ENCODE measurements at places on chromosomes 4 and X.

DNA sequence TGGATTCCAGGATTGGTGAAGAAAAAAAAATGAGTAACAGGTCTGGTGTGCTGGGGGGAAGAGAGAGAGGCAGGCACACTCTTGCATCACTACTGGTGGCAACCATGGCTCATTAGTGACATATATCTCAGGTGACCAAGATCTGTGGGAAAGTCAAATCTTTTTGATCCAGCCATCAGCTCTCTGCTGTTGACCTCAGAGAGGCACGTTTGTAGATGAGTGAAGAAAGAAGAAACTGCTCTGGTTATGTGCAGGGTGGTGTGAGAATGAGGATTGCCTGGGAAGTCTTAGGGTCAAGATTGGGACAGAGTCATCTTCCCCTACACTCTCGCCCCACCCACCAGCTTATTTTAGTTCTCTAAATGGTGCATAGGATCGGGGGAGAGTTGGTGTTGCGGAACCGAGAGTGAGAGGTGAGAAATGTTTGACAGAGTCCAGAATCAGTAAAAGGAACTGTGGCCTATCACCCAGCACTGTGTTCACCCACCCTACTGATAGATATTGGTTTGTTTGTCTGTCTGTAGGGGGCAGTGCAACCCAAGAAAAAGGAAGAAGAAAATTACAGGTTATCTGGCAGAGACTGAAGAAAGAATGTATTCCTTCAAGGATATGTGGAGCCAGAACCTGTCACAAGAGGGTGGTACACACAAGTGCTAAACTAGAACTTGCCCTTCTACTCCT is 21.9 kb downstream of the ARMCX6 start:
- DNase-seq = peak; percentile 52

DNA sequence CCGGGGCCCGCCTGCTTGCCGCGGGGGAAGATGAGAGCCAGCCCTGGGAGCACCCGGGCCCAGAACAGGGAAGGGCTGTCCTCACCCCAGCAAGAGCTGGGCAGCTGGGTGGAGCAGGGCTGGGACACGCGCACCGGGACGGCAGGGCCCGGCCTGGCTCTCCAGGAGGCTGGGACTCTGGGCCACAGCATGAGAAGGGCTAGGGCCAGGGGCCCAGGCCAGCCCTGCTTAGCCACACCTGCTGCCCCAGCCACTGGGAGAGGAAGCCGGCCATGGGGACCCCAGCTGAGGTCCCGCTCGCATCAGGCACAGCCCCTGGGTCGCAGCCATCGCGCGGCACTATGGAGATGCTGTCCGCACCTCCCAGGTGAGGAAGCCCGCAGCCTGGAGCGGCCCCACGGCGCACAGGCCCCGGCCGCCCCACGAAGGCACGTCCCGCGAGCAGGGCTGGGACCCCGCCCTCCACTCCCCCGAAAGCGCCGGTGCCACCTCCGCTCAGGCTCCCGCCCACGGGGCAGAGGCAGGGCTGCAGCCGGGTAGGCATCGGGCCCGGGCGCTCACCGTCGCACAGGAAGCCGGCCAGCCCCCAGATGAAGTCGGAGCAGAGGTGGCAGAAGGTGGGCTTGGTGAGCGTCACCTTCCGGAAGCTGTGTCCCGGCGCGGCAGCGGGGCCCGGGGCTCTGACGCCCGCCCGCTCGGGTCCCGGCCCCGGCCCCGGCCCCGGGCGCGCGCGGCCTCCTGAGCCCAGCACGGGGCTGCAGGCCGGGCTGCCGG is 531 bp downstream of the DGKQ start:
- DNase-seq = no peak

DNA sequence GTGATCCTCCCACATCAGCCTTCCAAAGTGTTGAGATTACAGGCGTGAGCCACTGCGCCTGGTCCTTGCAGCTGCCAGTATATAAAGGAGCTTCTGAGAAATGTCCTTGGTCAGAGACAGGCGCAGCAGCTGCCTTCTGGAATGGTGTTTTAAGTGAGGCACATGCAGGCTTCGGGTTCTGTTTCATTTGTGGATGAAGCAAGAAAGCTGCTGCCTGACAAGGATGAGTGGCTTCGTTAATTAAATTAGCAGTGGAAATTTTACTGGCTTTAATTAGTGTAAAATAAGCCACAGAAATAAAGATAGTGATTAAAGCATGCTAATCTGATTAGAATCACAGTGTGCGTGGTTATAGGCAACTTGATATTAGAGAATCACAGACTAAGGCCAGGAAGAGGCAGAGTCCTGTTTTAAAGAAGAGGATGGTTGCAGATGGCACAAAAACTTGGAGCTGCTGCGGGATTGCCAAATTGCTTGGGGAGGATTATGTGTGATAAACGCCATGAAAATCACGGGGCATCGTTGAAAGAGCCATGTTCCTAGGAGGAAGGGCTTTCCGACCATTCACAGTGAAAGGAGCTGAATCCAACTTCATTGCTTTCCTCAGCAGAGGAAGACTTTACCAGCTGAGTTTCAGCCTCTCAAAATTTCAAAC is 348.4 kb upstream of the FAT1 start:
- no peak for DNase-seq

DNA sequence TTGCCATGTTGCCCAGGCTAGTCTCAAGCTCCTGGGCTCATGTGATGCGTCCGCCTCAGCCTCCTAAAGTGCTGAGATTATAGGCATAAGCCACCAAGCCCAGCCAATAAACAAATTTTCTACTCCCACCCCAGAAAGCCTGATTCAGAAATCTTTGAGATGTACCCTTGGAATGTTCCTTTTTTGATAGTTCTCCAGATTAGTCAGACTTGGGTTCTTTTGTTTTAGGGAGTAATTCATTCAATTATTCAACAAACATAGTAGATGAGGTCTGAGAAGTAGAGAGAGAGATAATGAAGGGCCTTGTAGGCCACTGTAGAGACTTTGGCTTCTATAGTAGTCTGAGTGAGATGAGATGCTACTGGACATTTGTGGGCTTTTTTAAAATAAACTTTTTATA is 27.8 kb downstream of the RP2 start:
- DNase-seq = no peak

GRCh38 chrX:110036162-110037033 is 33.5 kb downstream of the TMEM164 start:
- DNase-seq = no peak

DNA sequence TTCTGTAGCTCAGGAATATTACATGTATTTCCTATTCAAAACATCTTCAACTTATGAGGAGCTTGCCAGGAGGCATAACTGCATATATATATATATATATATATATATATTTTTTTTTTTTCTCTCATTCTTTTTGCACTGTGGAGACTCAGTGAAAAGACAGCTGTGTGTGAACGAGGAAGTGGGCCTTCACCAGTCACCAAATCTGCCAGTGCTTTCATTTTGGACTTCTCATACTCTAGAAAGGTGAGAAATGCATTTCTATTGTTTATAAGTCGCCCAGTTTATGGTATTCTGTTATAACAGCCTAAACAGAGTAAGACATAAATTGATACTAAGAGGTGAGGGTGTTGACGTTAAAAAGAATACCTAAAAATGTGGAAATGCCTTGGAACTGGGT is 710.6 kb downstream of the TRAM1L1 start:
- no peak for DNase-seq

DNA sequence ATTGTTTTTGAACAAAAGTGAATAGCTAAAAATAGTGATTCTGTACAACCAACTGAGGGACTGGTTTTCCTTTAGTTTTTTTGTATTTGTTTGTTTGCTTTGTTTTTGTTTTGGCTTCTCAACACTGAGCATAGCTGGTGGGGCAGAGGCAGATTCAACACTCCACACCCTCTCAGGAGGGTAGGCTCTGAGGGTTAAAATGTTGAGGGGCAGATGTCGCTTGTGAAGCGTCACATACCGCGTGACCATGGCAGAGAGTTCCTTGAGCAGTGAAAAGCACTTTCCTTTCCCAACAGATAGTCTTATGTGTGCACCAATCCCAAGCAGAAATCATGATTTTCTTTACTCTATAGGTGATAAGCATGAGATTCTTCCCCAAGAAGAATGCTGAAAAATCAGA is 155.0 kb downstream of the PALLD start:
- DNase-seq = no peak

DNA sequence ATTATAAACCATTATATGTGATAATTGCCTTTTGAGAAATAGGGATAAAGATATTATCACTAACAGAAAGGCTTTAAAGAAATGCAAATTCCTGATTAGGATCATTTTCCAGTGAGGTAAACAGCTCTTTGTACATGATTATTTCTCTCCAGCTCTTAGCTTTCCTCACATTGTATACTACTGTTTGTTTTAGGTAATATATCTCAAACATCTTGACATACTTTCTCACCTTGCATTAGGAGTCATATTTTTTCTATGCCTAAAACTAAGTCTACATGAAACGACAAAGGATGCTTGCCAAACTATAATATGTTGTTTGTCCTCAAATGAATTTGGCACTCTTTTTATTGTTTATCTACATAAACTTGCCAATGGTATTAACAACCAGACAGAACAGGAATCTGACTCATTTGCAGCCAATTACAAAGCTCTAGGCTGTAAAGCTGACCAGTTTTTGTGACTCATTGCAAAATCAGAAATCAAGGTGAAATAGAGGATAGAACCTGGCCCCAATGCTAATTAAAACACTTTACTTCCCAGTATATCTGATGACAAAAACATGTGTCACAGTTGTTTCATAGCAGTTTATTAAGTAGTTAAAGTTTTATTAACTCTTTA is 107.0 kb downstream of the IQCM start:
- no peak for DNase-seq

- DNase-seq = no peak
Observed at GRCh38 chr4:41751449-41752061, 3.0 kb upstream of the PHOX2B start.

DNA sequence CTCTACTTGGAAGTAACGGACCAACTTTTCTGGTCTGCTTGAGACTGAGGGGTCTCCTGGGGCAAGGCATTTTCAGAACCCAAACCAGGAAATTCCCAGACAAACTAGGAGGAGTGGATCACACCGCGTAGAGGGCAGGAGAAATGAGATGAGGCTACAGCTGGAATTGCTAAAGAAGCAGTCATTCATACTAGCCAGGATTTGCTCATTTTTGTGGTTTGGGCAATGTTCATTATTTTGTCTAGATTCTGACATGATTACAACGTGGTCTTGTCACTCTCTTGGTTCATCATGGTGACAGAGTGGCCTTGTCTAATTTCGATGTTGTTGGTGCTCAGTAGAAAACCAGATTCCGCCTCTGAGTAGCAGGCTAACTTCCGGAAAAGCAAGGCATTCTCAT is 63.2 kb downstream of the BANK1 start:
- DNase-seq = no peak

DNA sequence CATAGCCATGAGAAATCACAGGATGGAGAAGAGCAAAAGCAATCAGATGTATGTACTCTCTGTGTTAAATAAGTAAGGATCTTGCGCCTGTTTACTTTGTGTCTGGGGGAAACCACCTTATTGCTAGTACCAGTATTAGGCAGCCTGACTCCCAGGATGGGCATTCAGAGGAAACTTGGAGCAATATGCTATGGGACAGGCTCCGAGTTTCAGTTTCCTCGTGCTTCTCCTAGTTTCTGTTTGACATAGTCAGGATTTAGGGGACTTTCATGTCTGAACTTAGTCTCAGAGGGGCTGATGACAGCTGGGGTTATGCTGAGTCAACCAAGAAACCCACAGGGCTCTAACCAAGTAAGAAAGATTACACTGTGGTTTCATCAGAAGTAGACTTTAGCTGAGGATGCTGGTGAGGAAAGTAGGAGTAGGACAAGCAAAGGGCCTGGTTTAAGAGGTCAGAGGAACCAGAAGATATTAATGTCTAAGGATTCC is 13.5 kb downstream of the NSUN7 start:
- DNase-seq = no peak

GRCh38 chrX:49291615-49292337 is 11.7 kb upstream of the GAGE10 start:
- DNase-seq = peak; percentile 33

DNA sequence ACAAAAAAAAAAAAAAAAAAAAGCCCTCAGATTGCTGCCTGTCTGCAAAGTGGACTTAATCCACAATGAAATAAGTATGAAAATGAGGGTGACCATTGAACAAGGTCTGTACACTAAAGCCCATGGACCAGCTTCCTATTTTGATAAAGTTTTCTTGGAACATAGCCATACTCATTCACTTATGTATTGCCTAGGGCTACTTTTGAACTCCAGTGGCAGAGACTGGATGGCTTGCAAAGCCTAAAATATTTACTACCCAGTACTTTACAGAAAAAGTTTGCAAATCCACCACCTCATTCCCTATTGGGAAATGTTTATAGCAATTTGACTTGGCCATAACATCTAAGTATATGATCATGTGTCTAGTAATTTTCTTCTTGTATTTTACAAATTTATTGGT is 481.7 kb downstream of the NAF1 start:
- no peak for DNase-seq

DNA sequence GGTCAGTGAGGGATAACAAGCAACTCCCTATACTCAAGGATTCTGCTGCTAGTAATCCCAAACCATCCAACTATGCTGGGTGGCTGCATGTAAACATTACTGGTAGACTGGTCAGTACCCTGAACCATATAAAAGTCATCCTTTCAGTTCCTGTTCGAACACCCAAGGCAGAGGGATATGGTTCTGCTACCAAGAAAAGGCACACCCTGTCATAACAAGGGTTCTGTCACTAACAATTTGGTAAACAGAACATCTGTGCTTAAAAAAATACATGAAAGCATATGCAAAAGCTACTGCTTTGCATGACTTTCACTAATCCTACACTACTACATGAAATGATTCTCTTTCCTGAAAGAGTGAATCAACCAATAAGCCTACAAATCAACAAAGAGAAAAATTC is 76.8 kb upstream of the MCF2 start:
- no peak for DNase-seq

GRCh38 chr4:150584111-150584915 is 2.4 kb downstream of the MAB21L2 start:
- no peak for DNase-seq

DNA sequence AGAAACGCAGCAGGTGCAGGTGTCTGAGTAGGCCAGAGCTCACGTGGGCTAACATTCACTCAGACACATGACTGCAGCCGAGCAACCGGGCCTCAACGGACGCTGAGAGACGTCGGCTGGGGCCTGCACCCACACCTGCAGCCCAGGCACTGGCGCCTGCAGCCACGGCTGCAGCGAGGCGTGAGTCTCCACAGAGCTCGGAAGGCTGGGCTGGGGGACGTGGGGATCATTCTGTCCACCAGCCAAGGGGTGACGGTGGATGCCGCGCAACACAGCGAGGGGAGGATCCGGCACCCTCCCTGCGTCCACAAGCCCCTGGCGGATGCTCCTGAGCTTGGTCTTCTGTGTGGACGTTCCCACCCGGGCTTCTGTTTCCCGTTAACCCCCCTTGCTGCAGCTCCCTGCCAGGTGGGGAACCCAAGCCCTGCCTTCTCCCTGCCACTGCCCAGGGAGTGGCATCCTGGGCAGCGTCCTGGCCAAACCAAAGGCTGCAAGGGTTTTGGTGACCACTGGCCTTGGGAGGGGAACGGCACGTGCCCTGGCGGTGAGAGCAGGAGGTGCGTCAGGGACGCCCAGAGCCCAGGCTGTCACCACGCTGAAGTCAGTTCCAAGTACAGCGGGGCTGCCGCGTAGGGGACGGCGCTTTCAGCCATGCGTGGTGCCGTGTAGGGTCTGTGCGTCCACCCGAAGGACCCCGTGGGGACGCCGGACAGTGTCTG is 16.3 kb downstream of the PPP2R3B start:
- no peak for DNase-seq

GRCh38 chrX:133366735-133367134 is 48.6 kb downstream of the GPC4 start:
- no peak for DNase-seq

- no peak for DNase-seq
Observed at GRCh38 chrX:21907260-21907659, 33.2 kb upstream of the SMS start.

- no peak for DNase-seq
Observed at GRCh38 chrX:97039363-97040029, 155.8 kb downstream of the RPA4 start.

Data from PC-9 (cell line).